ENCODE measurements at places on chromosomes 12 and 14.

GRCh38 chr14:61476754-61477410 lies 155.5 kb downstream of the PRKCH start:
- peak overlapping the region; percentile 82 for H3K27ac ChIP-seq
- DNase-seq, result peak; percentile 89
- H3K4me3 ChIP-seq, result peak overlapping the region; percentile 4
- no peaks in the 10 kb centered on the region for H3K27me3 ChIP-seq

DNA sequence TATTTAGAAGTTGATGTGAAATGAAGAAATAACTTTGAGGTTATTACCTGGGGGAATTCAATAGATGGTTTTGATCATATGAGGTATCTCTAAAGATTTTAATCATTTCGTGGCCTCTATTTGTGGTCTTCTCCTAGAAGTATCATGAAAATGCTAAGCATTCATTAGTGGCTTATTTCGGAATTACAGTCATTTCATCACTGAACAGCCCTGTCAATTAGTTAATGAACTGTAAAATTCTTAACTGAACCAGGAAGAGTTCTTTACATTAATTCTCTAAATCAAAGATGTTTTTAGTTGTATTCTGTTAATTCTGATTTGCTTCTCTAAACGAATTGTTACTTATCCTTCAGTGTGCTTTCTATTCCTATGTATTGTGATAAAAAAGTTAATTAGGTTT lies 248.9 kb downstream of the PAX9 start:
- H3K4me1 ChIP-seq, result no peaks in the 10 kb centered on the region
- H3K27ac ChIP-seq, result no peak overlapping the region
- H3K27me3 ChIP-seq, result no peaks in the 10 kb centered on the region
- no peak for DNase-seq

DNA sequence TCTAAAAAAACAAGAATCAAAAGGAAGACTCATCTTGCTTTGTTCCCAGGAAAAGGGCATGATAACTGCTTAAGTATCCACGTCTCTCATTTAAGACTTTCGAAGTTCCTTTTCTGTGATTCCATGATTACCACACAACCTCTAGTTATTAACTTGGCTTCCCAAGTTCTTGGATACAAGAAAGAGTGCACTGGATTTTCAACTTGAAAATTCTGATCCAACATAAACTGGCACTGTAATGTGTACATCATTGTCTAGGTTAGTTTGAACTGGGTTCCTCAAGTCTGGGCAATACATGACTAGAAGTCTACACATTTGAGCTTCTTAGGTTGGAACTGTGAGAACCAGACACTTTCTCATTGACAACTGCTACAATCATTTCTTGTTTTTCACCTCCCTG lies 1.6 kb downstream of the KLHL28 start:
- peak; percentile 32 for DNase-seq
- peaks cover 11% of the 10 kb centered on the region for H3K4me1 ChIP-seq
- peak overlapping the region; percentile 98 for H3K4me3 ChIP-seq
- H3K27me3 ChIP-seq, result no peaks in the 10 kb centered on the region
- H3K36me3 ChIP-seq, result no peaks in the 10 kb centered on the region
- no peak overlapping the region for H3K27ac ChIP-seq

GRCh38 chr12:2298556-2299200 lies 245.9 kb downstream of the CACNA1C start:
- no peak for DNase-seq
- no peaks in the 10 kb centered on the region for H3K36me3 ChIP-seq
- H3K4me3 ChIP-seq, result no peak overlapping the region
- peak overlapping the region; percentile 37 for H3K27ac ChIP-seq
- H3K4me1 ChIP-seq, result peaks cover 7% of the 10 kb centered on the region

GRCh38 chr14:35248476-35248788 lies 43.8 kb upstream of the PSMA6 start:
- no peaks in the 10 kb centered on the region for H3K27me3 ChIP-seq
- H3K36me3 ChIP-seq, result no peaks in the 10 kb centered on the region
- DNase-seq, result no peak
- H3K27ac ChIP-seq, result no peak overlapping the region
- no peak overlapping the region for H3K4me3 ChIP-seq

All from kidney (tissue), 22 donors.